ENCODE measurements at places on chromosomes 12 and 14.

DNA sequence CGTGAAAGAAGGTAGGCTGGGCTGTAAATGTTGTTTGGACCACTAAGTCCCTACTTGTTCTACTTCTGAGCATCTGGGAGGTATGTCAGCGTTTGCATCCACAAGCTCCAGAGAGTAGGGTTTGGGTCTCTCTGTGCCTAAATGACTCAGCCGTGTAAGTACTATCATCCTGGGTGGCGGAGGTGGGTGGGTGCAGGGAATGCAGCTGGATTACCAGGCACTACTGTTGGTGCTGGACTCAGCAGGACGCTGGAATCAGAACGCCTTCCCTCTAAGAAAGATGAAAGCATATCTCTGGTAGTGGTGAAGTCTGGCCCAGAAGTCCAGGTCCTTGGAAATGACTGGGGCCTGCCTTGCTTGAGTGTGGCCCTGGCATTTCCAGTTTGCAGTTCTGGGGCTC lies 289.7 kb downstream of the PCNX1 start:
- DNase-seq = no peak

DNA sequence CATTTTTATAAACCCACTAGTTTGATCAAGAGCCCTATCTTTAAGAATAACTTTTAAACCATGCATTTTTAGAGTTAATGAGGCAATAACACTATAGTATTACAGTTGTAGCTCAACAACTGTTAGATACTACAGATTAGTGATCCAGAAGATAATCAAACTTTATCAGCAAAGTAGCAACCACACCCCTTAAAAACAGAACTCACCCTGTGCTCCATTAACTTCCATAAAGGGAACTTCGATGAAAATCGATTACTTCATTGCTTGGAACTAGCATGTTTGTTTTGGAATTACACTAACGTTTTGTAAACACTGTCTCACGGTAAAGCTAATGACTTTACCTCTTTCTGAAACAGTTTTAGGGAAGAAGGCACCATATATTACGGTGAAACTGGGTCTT lies 1.4 kb downstream of the SGPP1 start:
- no peak for DNase-seq

DNA sequence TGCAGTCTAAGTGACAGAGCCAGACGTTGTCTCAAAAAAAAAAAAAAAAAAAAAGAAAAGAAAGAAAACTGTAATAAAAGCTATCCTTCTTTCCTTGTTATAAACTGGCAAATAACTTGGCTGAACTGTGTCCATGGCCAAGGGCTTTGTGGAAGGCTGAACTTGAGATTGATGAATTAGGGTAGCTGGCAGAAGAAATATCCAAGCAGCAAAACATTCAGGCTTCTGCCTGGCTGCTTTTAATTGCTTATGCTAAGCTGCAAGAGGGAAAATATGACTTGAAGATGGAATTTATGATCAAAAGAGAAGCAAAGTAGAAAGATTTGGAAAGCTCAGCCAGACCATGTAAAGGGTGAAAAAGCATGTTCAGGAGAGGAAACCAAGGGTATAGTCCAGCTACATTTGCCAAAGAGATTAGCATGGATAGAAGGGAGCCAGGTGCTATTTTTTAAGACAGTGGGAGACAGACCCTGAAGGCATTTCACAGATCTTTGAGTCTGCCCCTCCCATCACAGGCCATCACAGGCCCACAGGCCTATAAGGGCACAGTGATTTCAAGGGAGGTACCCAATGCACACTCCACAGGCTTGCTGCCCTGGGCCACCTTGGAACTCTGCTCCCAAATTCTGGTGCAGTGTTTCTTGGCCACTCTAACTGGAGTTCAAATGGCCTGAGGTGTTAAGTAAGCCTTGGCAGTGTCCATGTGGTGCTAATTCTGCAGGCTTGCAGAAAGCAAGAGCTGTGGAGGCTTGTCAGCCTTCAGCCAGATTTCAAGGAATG lies 226.0 kb downstream of the AEBP2 start:
- no peak for DNase-seq

- DNase-seq = no peak
These were observed 6.3 kb downstream of the PPP2R5C start for GRCh38 chr14:101767618-101768362.

Data from GM04503 (cell line).